Adrenal gland (tissue), 19 donors: ENCODE measurements at places on chromosomes 5 and 9. TPM values are rescaled to one million over a fixed set of nuclear protein-coding genes. Genes with fewer than 3 reads are reported as not detected.

Gene SLC4A9
- not detected for total RNA-seq

Gene ARL14EPL
- total RNA-seq: not detected

- H3K4me3 ChIP-seq: no peak overlapping the region
- no peaks in the 10 kb centered on the region for H3K27me3 ChIP-seq
- no peaks in the 10 kb centered on the region for H3K4me1 ChIP-seq
- H3K27ac ChIP-seq: no peak overlapping the region
Measured at GRCh38 chr5:14781106-14781505, 90.5 kb downstream of the ANKH start.

GRCh38 chr9:33125871-33126823 is 41.0 kb downstream of the B4GALT1 start:
- H3K27me3 ChIP-seq: no peaks in the 10 kb centered on the region
- H3K27ac ChIP-seq: no peak overlapping the region
- no peak overlapping the region for H3K4me3 ChIP-seq
- H3K4me1 ChIP-seq: peaks cover 20% of the 10 kb centered on the region

DNA sequence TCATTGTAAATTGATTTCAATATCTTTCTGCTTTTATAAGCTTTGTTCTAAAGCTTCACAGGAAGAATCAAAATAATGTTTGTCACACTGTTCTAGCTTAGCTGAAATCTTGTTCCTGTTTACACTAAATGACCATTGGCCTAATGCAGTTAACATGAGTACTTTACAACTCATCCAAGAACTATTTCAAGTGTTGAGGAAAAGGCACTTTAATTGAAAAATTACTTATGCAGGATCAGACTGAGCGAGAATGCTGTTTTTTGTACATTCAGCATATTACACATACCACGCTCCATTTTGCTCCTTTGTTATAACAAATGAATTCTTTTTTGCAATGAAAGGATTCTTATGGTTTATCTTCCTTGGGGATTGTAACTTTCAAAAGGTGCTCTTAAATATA is 22.4 kb upstream of the SMIM15 start:
- no peak overlapping the region for H3K4me3 ChIP-seq
- H3K36me3 ChIP-seq: no peaks in the 10 kb centered on the region
- no peak overlapping the region for H3K27ac ChIP-seq
- H3K4me1 ChIP-seq: no peaks in the 10 kb centered on the region
- DNase-seq: no peak

Gene RGMB
- total RNA-seq: 7.1 TPM
